ENCODE measurements at places on chromosomes 2 and 18. TPM values are rescaled to one million over a fixed set of nuclear protein-coding genes. Genes with fewer than 3 reads are reported as not detected.

- DNase-seq: no peak
Measured at GRCh38 chr2:195538937-195539336, 118.1 kb upstream of the SLC39A10 start.

Gene RAX
- polyA plus RNA-seq: not detected

Gene LOXHD1
- polyA plus RNA-seq: 0.83 TPM

DNA sequence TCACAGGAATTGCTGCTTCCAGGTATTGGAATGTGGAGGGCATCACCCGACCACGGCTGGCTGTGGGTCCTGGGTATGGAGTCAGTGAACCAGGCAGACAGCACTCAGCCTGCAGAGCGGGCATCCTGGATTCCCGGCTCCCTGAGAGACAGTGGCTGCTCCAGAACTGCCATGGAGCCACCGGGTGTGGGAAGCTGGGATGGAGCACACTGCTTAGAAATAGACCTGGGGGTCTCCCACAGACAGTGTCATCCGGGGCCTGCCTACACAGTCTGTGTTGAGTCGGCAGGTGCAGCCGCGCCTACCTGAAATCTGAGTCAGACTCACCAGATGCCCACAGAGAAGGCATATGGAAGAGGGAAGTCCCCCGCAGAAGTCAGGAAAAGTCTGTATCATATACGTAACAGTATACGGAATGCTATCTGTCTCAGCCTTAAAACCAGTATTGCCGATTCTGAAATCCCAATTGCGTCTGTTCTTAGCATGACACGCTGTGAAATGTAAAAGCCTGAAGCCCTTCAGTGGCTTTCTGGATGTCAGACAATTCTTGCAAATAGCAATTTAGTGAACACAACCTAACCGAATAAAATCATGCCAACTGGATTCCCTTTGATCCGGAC lies 509.7 kb upstream of the MYT1L start:
- no peak for DNase-seq

Gene PXDN
- 149 TPM for polyA plus RNA-seq

DNA sequence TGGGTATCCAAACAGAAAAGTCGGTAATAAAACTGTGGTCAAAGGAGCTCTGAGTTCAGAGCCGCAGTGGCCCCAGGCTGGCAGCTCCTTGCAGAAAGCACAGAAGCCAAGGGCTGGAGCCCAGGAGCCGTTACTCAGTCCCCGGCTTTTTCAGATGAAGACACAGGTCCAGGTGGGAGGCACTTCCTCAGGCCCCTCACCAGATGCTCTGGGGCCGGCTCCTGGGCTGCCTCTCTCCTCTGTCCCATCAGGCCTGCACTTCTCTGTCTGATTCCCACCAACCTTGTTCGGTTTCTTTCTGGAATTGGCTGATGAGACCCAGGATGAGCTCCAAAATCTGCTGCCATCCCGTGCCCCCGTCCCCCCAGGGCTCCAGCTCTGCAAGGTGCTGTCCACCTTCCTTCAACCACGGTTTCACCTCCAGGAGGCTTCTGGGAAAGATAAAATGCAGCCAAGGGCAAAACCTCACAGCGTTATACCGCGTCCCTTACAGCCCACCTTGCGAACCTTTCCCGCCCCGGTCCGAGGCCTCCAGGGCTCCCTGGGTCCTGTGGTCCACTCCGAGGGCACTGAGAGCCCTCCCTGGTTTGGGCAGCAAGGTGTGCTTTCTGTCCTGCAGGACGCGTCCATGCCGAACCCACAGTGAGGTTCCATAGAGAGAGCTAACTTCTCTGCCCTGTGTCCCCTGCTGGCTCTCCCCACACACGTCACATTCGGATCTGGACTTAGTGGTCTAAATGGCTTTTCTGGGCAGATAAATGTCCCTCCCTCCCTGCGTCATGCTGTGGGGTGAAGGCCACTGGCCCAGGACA lies 102.9 kb downstream of the TPO start:
- DNase-seq: no peak

- DNase-seq: no peak
Measured at GRCh38 chr2:149058936-149059335, 20.4 kb downstream of the LYPD6B start.

GRCh38 chr2:127535422-127535901 lies at the start of gene MYO7B:
TSS of gene MYO7B (plus strand) at chr2:127535683. CDS start at chr2:127559723, 24,040 bp downstream.
- no peak for DNase-seq

Measured in renal cortex interstitium (tissue), 15 donors.